ENCODE measurements at places on chromosomes 13 and 19.

- DNase-seq, result no peak
These were observed 9.1 kb upstream of the SERTAD3 start for GRCh38 chr19:40453151-40453735.

GRCh38 chr19:46115396-46116106 is 8.9 kb downstream of the IGFL3 start:
- no peak for DNase-seq

DNA sequence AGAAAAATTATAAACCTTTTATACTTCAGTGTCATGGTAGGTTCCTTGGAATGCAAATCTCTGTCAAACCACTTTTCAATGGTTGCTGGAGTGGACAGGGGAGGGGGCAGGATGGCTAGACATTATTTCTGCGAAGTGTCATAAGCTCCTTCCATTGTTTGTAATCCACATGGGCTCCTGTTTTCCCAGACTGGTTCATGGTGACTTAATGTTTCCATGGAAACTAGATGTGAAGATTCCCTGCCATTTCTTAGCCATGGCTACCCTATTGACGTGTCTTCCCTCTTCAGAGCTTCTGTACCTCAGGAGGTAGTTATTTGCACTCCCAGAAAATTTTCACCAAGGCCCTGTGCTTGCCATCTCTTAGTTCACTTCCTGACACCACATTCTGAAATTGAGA is 95.3 kb downstream of the UFM1 start:
- DNase-seq, result no peak

DNA sequence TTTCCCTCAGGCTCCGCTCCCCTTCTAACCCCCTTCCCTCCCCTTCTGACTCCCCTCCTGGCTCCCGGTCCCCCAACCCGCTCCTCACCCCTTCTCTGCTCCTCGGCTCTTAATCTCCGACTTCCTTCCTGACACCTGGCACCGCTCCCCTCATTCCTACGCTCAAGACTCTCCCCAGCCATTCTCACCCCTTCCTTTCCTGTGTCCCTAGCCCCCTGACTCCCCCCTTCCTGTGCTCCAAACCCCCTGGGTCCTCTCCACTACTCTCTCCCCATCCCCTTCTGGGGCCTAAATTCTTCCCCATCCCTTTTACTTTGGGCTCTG is 658 bp downstream of the CLPP start:
- no peak for DNase-seq

- no peak for DNase-seq
These were observed 97.1 kb downstream of the CYSLTR2 start for GRCh38 chr13:48750588-48751383.

- DNase-seq, result no peak
These were observed 19.8 kb downstream of the TMEM272 start for GRCh38 chr13:51825165-51825592.

DNA sequence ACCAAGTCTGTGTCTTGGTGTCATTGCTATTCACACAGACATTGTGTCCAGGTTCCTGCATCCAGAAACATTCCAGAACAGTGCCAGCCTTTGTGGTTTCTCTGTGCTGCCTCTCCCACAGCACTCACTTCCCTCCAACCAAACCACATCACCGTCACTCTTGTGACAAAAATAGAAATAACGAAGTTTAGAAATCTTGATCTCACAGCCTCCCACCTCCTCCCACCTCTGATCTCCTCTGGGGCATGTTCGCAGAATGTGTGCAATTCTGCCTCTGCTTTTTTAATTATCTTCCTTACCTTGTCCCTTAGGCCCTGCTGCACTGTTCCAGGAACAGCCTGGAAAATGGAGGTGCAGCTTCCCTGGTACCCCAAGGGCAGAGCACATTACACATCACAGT is 8.7 kb upstream of the SERPINE3 start:
- DNase-seq, result no peak

- peak; percentile 77 for DNase-seq
These were observed 7.7 kb downstream of the PLEKHF1 start for GRCh38 chr19:29672933-29673336.

DNA sequence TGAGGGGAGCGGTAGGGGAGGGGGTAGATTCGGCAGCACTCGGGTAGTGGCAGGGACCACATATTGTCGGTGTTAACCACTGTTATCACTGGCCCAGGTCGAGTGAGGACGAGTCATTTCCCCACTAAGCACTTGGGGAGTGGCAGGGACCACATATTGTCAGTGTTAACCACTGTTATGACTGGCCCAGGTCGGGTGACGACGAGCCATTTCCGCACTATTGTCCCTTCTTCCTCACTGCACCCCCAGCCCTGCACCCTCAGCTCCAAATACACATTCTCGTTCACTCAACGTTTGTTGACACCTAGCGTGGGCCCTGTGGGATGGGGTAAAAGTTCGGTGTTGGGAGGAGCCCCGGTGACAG is 467 bp upstream of the CLN5 start:
- DNase-seq, result no peak

DNA sequence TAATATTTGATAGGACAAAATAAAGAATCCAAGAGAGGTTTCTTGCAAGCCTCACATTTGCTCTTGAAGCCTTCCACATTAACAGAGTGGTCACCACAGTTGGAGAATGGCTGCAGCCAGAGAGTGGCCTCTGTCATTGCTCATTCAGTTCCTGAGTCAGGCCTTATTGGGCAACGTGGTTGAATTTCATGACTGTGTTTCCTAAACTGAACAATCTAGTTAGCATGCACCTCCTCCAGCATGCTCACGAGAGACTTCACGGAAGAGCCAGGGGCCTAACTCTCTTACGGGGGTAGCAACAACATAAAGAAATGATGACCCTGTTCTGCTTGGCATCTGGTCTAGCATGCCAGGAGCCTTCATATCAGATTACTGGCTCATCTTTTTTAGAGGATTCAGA is 9.6 kb upstream of the UBL3 start:
- DNase-seq, result no peak

- no peak for DNase-seq
These were observed 46.2 kb downstream of the RNASEH2B start for GRCh38 chr13:50955798-50956197.

DNA sequence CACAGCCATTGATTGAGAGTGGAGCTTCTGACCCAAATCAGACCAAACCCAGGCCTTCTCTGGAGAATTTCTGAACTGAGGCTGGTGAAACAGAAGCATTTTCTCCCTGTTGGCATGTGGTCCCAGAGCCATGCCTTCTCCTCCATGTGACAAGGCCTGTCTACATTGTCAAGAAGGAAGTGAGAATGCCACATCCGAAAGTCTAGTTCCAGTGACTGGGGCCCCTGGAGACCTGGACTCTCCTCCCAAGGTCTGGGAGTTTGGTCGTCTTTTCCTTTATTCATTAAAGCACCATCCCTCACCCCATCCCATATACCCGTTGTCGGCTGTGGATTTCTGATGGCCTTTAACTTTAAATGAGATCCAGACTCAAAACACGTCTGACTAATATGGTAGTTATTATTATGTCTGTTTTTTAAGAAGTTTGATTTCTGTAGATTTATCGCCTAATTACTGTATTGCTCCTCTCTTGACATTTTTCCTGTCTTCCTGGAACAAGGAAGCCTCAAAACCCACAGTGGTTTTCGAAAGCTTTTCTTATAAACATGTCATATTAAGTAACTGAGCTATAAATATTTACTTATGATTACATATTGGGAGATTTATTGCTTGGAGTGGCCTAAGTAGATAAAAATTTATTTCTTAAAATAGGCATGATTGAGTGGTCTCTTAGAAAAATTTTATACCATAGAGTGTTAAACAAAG is 128.3 kb upstream of the FRY start:
- DNase-seq, result no peak

- DNase-seq, result no peak
These were observed 1001.7 kb downstream of the PCDH17 start for GRCh38 chr13:58633226-58633625.

- no peak for DNase-seq
These were observed 347.8 kb downstream of the MZT1 start for GRCh38 chr13:72379581-72379980.

DNA sequence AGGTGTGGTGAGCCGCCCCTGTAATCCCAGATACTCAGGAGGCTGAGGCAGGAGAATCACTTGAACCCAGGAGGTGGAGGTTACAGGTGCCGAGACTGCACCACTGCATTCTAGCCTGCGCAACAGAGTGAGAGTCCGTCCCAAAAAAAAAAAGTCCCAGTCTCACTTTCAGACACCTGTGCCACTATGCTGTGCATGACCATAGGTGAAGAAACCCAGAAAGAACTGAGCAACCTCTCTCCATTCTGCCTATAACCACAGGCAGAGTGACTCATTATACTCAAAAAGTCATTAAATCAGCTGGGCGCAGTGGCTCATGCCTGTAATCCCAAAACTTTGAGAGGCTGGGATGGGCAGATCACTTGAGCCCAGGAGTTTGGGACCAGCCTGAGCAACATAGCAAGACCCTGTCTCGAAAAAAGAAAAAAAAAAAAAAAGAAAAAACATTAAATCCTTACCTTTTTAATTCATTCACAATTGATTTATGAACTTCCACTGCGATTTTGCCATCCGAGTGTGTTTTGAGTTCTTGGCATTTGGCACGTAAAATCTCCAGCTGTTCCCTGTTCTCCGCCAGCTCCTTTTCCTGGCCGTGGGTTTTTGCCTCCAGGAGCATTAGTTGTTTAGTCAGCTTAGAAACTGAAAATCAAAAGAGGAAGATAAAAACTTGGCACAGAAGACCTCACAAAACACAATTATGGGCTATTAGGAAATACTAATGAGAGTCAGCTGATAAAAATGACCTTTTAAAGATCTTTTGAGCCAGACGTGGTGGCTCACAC is 45.5 kb upstream of the SLC7A9 start:
- DNase-seq, result no peak

DNA sequence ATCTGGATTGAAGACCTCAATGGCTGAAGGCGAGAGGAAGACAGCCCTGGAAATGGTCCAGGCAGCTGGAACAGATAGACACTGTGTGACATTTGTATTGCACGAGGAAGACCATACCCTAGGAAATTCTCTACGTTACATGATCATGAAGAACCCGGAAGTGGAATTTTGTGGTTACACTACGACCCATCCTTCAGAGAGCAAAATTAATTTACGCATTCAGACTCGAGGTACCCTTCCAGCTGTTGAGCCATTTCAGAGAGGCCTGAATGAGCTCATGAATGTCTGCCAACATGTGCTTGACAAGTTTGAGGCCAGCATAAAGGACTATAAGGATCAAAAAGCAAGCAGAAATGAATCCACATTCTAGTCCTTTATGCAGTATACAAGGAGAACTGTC is 1.2 kb downstream of the POLR1D start:
- no peak for DNase-seq

DNA sequence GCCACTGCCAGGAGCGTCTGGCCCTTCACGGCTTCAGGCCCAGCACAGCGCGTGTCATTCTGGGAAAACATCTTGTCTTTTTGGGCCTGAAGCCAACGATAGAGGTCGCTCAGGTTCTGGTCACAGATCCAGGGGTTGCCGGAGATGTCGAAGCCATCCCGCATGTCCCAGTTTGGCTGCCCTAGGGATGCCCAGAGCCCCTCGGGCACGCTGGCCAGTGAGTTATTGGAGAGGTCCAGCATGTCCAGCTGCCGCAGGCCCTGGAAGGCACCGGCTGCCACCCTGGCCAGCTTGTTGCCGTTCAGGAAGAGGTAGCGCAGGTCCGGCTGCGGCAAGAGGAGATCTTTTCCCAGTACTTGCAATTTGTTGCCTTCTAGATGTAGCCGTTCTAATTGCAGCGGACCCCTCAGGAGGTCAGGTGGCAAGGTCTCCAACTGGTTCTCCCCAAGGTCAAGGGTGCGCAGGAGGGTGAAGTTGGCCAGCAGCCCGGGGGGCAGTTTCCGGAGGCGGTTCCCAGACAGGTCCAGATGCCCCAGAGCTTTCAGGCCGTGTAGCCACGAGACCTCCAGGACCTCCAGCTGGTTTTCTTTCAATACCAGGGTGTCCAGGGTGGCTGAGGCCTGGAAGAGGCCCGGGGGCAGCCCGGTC is 1.8 kb downstream of the LRG1 start:
- no peak for DNase-seq

- no peak for DNase-seq
These were observed 31.7 kb downstream of the CEBPG start for GRCh38 chr19:33405254-33405552.

- no peak for DNase-seq
These were observed 657 bp downstream of the PLIN3 start for GRCh38 chr19:4866595-4867424.

GRCh38 chr13:112706171-112706570 is 16.3 kb downstream of the ATP11A start:
- DNase-seq, result no peak

GRCh38 chr19:8593931-8594330 is 16.6 kb downstream of the ADAMTS10 start:
- no peak for DNase-seq

Data from stimulated activated naive CD4-positive, alpha-beta T cell (primary cell).